CD4-positive, alpha-beta T cell treated with Interleukin-10 for 1 hour (primary cell): ENCODE measurements at places on chromosomes 5 and 9.

DNA sequence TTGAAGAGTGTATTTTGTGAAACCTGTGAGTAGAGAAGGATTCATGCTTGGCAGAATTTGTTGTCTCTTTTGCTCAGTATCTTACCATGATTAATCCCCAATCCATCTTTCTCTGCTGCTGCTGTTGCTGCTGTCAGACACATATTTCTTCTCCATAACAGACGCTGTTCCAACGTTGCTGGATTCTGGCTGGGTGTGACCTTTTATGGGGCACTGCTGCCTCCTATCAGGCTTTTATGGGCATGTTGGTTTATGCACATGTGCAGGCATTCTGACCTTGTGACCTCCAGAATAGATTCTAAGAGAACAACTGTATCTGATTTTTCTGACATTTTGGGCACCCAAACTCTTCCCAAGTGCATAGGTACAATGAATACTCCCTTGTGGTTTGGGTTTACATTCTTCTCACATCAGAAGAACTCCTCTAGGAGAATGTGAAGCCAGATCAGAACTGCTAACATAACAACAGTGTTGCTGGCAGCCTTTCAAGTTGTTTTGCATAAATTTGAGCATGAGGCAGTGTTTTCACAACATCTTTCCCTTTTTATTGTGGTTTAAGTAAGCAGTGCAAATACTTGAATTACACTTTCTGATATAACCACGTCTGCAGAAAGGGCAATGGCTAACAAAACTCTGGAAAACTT is 9.2 kb upstream of the ISL1 start:
- no peak for DNase-seq

GRCh38 chr9:107874591-107875369 is 385.2 kb upstream of the KLF4 start:
- DNase-seq, result no peak

GRCh38 chr9:95920017-95920416 is 44.5 kb downstream of the ERCC6L2 start:
- no peak for DNase-seq

DNA sequence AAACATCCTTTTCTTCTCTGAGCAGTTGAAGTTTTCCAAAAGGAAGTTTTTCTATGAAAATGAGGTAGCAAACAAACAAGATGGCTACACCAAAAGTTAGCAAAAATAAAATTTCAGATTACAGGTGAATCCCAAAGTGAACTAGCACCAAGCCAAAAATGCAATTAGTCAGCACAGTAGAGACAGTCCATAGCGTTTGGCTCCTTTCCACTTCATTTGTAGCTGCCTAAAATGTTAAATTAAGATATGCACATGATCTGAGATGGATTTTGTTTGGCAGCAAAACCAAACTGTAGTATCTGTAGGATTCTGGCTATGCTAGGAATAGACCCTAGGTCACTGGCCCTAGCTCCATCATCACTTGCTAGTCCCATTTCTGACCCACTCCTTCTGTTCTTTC is 45.7 kb upstream of the SHOC1 start:
- DNase-seq, result no peak

- no peak for DNase-seq
Observed at GRCh38 chr5:129807162-129807814, 59.4 kb downstream of the MINAR2 start.

DNA sequence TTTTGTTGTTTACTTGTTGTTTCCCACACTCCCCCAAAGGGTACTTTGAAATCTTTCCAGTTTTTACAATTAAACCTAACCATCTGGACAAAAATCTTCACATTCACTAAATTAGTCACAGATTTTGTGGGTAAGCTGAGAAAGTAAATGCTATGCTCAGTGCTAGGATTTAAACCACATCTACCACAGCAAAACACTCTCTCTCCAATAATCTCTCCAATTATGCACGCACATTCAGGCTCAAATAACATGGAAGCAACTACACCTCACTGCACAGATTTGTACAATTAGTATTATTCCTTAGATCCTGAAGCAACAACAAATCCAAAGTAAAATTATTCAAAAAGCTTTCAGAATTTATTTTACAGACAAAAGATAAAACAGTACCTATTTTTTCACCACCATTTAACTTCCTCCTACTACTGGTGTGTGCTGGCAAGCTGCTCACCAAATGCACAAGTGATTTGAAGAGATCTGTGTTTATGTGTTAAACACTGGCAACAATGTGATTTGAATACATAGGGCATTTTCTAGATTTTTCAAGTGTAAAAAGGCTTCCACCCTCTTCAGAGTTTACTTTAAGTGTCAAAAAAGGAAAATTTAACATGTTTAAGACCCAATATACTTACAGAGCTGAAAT is 16.6 kb downstream of the ZNF608 start:
- DNase-seq, result no peak

DNA sequence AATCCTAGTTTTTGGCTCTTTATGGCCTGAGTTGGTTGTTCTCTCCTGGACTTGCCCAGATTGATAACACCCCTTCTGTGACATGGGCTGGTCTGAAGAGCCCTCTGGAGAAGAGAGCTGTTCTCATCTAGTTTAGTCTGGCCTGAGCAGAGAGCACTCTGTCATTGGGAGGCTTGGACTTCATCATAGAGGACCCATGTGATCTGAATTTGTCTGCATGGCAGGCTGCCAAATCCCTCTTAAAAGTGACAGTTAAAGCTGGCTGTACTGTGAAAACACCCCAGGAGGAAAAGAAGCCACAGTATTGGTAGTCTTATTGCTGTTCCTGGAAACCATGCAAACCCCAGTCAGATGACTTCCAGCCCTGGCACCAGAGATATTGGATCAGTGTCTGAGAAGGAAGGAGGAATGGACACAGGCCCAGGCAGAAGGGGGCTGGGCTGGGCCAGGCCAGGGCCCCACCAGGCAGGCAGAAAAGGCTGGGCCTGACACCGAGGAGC is 3.7 kb upstream of the WDR31 start:
- DNase-seq, result no peak

- no peak for DNase-seq
Observed at GRCh38 chr9:95477441-95477840, 39.3 kb downstream of the PTCH1 start.

DNA sequence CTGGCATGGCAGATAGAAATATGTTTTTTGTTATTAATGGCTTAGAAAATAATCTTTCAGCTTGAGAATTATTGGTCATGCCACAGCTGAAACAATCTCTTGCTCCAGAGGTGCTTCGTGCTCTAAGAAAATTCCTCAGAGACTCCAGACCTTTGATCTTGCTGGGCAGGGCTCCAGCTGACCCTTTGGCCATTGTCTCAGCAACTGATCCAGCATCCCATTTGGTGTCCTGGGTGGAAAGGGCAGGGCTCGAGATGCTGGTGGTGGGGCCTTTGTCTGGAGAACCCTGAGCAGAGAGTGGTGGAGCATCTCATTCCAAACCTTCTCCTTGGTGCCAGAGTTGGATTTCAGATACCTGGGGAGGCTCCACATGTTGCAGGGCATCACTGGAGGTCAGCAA is 43.2 kb upstream of the PIK3R1 start:
- no peak for DNase-seq

- DNase-seq, result no peak
Observed at GRCh38 chr5:134175921-134176510, 734 bp downstream of the SKP1 start.

- no peak for DNase-seq
Observed at GRCh38 chr9:96126321-96126881, 175.6 kb downstream of the HSD17B3 start.

DNA sequence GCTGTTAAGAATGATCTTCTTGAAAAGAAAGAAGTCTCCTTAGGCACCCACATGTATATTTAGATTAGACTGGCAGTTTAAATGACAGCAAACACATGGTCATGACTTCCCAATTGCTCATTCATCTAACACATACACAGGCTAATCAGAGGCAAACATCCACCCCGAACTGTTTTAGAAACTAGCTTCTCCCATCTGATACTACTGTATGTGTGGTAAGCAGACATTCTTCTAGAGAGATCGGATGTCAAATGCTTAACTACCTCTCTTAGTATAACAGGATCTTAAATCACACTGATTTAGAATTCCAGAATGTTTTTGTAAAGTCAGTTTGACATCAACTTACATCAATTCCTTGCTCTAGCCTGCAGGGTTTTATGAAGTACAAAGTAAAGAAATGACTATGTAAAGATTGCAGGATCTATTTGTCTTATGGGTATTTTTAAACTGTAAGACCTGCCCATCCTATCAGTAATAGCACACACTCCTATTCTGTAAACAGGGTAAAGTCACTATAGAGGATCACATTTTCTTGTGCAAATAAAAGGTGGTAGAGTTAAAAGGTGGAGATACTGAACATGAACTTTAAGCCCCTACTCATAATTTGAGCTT is 239.7 kb downstream of the MLLT3 start:
- DNase-seq, result no peak

DNA sequence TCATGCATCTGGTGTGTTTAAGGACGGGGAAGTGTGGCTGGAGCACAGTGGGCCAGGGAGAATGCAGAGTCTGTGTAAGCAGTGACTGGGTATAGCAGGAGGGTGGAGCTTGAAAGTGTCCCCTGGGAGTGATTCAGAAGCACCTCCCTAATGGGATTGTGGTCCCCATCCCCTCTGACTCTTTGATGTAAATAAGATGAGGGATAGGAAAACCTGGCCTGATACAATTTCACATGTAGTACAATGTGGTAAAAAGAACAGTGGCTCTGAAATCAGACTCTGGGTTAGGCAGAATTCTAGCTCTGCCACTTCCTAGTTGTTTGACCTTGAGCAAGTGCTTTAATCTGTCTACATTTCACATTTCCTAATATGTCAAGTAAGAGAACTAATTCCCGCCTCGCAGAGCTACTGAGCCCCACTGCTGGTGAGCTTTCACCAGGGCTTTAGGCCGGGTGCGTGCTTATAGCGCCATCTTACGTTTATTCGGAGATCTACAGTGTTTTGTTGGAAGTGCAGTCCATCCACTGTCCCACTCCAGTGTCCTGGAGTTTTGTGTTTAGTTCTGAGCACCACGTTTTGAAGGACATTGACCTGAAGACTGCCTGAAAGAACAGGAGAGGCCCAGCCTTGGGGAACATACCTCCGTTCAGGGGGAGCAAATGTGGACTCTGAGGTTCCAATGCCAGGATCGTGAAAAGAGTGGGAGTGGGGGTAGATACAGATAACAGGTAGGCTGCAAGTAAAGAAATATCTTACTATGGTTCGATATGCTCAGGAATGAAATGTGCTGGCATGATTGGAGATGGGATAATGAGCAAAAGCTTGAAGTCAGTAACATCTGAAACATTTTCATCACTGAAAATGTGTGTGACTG is 51.2 kb upstream of the TESK1 start:
- DNase-seq, result peak; percentile 43

DNA sequence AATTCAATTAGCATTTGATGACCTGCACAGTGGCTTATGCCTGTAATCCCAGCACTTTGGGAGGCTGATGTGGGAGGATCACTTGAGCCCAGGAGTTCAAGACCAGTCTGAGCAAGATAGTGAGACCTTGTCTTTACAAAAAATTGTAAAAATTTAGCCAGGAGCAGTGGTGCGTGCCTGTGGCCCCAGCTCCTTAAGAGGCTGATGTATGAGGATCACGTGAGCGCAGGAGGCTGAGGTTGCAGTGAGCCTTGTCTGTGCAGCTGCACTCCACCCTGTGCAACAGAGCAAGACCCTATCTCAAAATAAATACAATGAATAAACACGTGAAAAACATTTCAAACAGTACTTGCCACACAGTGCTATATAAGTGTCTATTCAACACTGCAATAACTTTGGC is 4.2 kb downstream of the ABCA1 start:
- no peak for DNase-seq

DNA sequence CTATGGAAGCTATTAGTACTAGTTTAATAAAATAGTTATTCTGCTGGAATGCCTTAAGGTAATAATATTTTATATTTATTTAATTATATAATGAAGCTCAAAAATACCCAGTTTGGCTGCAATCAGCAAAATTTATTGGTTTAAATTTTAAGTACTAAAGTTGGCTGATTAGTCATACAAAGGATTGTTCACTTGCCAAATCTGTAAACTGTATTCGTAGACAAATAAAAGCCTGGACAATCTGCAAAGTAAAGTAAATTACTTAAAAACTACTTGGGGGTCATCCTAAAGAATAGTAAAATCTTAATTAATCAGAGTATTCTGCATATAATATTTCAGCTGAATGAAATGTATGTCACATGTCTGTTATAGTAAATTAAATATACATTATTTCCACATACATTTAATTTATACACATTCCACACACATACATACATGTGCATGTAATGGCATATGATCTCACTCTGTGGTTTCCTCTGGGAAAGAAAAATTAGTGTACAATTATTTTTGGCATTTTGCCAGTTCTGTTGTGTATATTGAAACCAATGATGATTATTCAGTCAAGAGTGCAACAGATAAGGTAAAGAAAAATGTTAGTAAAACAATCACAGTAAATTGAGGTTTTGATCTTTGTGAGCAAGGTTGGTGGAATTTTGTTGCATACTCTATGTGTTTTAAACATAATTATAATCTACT is 455.9 kb downstream of the CDH9 start:
- DNase-seq, result no peak

DNA sequence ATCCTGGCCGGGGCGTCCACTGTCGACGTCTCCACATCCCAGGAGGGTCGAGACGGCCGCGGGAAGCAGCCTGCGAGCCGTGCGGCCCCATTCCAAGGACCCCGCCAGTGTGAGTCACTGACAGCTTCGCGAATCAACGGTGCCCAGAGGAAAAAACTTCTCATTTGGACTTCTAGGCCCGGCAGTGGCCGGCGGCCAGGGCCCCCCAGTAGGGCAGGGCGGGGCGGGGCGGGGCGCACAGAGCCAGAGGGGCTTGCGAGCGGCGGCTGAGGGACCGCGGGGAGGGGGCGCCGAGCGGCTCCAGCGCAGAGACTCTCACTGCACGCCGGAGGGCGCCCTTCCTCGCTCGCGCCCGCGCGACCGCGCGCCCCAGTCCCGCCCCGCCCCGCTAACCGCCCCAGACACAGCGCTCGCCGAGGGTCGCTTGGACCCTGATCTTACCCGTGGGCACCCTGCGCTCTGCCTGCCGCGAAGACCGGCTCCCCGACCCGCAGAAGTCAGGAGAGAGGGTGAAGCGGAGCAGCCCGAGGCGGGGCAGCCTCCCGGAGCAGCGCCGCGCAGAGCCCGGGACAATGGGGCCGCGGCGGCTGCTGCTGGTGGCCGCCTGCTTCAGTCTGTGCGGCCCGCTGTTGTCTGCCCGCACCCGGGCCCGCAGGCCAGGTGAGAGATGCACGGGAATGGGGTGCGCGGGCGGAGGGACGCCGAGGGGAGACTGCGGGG is at the start of gene F2R:
TSS of gene F2R (plus strand) at position 391 of the 720 bp plus-strand sequence. CDS start at position 573, 182 bp downstream.
- DNase-seq, result peak; percentile 67
